ENCODE measurements at places on chromosomes 13 and 19. TPM values are rescaled to one million over a fixed set of nuclear protein-coding genes. Genes with fewer than 3 reads are reported as not detected.

DNA sequence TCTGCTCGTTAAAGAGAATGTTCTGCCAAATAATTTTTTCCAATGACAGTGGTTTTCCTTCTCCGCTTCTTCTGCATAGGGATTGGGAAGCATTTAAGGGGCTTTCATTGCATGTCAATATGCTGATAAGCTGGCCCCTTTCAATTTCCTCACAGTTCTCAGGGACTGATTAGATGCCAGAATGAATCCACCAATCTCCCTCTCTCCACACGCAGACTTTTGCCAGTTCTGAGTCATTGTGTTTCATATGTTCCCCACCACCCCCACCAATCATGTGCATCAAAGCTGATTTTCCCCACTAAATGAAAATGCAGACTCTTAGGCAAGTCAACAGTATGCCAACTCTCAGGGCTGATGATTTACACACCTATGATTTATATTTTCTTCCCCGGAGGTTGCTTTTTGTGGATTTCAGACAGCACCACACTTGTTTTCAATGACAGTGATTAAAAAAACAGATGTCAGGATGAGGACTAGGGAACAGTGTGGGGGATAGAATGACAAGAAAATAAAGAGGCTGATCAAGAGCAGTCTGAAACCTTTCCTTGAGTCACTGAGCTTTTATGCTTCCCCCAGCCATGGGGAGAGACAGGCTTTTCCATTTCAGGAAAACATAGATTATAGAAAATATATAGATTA is 47.9 kb upstream of the C13orf42 start:
- H3K36me3 ChIP-seq, result no peaks in the 10 kb centered on the region
- no peaks in the 10 kb centered on the region for H3K27me3 ChIP-seq
- no peak overlapping the region for H3K27ac ChIP-seq
- DNase-seq, result no peak

DNA sequence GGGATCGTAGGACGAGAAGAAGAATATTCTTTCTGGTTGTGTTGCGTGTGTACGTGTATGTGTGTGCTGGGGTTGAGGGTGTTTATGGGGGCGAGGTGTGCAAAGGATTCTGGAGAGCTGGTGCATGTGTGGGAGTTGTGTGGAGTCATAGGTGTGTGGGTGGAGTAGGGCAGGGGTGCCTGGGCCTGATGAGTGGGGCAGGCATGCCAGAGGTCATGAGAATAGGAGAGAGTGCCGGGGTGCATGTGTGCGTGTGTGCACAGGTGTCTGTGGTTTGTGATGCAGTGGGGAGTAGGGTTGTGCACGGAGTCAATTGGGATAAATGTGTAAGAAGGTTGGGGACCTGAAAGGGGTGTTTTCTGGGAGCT is 649 bp downstream of the TMEM91 start:
- no peaks in the 10 kb centered on the region for H3K4me1 ChIP-seq
- H3K27ac ChIP-seq, result peak overlapping the region; percentile 74
- H3K27me3 ChIP-seq, result no peaks in the 10 kb centered on the region

DNA sequence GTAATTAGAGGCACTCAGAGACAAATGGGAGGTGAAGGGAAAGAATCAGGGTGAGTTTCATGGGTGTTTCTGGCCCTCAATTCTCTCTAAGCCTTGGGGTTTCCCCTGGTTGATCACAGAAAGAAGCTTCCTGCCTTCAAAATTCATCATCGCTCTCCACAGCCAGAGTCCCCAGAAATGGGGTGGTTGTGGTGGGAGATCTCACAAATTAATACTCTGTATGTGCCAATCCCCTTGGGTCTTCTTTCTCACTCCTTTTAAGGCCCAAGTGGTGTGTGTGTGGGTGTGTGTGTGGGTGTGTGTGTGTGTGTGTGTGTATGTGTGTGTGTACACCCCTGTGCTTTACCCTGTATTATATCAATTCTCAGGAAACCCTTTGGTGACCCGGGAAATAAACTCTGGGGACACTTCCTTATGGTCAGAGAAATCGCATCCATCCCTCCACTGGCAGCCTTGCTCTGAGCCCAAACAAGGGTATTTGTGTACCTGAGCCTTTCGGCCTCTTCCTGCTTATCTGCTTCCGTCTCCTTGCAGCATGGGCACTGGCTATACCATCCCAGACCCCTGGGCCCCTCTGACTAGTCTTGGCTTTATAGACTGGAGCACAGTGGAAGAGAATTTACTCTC is 2.8 kb upstream of the FCGBP start:
- H3K36me3 ChIP-seq, result no peaks in the 10 kb centered on the region
- H3K4me1 ChIP-seq, result peaks cover 54% of the 10 kb centered on the region
- no peaks in the 10 kb centered on the region for H3K27me3 ChIP-seq
- no peak overlapping the region for H3K4me3 ChIP-seq
- peak overlapping the region; percentile 53 for H3K27ac ChIP-seq
- DNase-seq, result peak; percentile 56

DNA sequence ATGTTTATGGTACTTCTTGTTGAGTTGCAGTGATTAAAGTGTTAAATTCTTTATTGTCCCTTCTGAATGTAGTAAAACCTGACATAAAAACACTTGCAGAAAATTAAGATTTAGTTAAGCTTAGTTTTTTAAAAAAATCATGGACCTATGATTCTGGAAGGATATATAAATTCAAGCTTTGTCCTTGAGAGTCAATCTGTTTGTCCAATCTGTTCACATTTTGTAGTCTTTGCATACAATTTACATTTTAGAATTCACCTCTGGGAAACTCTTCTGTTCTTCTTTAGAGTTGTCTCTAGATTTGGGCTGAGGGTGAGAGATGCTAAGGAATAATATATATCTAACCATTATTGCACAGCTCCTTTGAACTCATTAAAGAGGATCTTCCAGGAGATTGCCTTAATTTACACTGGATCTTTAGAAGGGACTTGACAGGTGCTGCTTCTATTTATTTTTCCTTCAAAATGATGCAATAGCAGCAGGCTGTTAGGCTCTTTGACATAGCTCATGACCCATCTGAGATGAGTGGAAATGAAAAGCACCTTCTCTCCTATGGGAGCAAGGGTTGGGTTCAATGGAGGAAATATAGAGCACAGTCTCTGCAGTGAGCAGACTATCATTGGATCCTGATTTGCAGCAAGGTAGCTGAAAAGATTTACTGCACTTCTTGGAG is 433.9 kb downstream of the GPC6 start:
- no peaks in the 10 kb centered on the region for H3K36me3 ChIP-seq
- DNase-seq, result no peak
- H3K4me3 ChIP-seq, result no peak overlapping the region
- no peaks in the 10 kb centered on the region for H3K4me1 ChIP-seq
- no peak overlapping the region for H3K27ac ChIP-seq

DNA sequence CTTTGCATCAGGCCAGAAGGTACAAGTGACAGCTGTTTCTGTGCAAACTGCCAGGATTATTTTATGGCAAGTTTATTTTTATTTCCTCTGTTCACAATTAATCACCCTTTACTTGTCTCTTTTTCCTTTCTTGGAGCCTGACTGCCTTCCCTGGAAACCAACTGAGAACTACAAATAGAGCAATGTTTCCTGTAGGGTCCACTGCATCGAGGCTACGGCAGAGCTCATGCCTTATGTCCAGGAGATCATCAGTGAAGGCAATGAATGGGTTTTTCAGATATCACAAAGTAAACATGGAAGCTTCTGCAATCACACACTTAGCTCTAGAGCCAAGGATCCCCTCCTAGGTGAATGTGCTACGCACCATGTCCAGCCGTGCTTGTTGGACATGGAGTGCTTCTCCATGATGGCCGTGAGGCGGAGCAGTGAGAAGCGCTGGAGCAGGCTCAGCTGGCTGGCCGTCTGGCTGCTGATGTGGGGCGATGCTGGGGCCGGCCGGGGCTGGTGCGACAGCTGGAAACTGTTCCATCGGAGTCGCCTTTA is 110.9 kb downstream of the KL start:
- no peak overlapping the region for H3K4me3 ChIP-seq
- no peaks in the 10 kb centered on the region for H3K36me3 ChIP-seq
- no peak overlapping the region for H3K27ac ChIP-seq
- DNase-seq, result no peak

Gene ZNF709
- total RNA-seq, result 4.2 TPM

Gene CYP2A6
- not detected for total RNA-seq

Gene CAPS
- total RNA-seq, result 69.7 TPM
